ENCODE measurements at places on chromosomes 2 and 18. TPM values are rescaled to one million over a fixed set of nuclear protein-coding genes. Genes with fewer than 3 reads are reported as not detected.

- no peak for DNase-seq
Measured at GRCh38 chr2:106885329-106885728, 638 bp downstream of the ST6GAL2 start.

The PARD3B gene
- 5.6 TPM for total RNA-seq

- no peak for DNase-seq
Measured at GRCh38 chr2:240244543-240244942, 104.1 kb upstream of the OTOS start.

DNA sequence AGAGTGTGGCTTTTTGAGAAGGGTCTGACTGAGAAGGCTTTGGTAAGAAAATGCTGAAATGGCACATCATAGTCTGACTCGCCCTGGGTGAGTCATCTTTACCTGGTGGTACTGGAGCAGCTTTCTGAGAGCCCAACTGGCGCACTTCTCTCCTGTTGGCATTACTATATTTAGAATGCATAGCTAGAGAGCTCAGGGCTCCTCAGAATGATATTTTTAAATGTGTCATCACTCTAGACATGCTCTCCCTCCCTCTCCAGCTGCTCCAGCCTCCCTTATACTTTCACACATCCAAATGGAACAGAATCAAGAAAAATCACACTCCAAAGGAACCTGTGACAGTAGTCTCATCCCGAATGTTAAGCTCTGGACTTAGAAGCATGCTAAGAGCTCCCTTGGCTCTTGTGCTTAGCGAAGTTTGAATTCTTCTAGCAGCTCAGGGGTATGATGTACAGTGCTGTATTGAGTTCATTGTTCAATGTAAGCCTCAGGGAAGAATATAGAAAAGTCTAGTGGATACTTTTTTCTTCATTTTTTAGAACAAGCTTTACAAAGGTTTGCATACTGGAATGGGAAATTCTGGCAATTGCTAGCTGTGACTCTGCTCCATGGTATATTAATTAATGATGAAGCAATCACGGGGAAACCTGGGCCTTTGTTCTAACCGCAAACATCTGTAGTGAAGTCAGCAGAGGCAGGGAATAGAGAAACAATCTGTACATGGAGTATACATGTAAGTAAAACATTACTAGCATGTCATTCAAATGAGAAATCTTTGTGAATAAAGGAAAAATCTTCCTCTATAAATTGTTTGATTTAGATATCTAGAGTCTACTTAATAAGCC is 751.2 kb upstream of the NRXN1 start:
- peak; percentile 30 for DNase-seq

- DNase-seq = no peak
Measured at GRCh38 chr18:49733321-49733720, 80.0 kb downstream of the ACAA2 start.

DNA sequence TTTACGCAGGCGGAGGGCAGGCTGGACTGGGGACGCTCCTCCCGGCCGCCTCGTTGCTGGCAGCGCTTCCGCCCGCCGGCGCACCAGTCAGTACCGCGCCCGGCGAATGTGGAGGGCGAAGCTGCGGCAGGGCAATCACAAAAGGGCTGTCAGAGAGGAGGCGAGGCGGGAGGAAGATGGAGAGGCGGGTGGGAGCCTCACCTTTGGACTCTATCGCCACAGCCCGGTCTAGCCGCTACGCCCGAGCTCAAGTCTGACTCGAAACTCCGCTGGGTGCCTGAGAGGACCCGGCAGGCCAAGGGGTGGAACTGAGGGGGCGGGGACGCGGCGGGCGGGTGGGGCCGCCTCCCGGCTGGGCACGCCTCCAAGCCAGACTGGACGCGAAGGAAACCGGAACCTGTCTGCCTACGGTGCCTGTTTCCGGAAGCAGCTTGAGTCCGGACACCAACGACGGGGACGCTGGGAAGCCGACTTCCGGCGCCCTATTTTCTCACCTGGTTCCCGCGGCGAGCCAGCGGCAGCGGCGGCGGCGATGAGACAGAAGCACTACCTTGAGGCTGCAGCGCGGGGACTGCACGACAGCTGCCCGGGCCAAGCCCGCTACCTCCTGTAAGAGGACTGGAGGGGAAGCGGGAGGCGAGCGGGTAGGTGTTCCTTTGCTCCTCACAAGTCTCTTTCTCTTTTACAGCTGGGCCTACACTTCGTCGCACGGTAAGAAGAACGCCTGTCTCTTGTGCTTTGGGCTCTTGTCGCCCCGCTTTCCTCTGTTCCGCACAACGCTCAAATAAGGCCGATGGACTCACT is at the start of gene RMP24:
Gene RMP24 (plus strand): TSS at position 483 of the 804 bp plus-strand sequence.
- peak; percentile 92 for DNase-seq

The BOLL gene
- total RNA-seq = not detected

The TM4SF20 gene
- total RNA-seq = not detected

All from occipital lobe (tissue), 3 donors.